ENCODE measurements at places on chromosomes 13 and 19.
A peak's percentile ranks its signal among the peaks of the same experiment; 100 is the strongest.

DNA sequence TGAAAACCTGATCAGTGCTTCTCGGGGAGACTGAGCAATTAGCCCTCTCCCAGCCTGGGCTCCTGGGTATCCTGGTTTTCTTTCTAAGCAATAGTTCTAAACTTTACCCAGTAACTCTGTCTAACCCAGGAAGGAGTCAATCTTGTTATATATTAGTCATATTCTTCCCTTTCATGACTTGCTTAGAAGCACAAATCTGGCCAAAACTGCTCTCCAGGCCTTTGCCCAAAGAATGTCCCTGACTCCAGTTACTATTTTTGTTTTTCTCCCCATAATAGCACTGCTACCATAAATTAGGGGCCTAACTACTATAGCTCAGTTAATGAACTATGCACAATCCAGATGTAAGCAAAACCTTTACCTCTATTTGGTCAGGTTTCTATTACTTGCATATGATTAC, 355.8 kb upstream of the HTR2A start:
- no peak for DNase-seq

DNA sequence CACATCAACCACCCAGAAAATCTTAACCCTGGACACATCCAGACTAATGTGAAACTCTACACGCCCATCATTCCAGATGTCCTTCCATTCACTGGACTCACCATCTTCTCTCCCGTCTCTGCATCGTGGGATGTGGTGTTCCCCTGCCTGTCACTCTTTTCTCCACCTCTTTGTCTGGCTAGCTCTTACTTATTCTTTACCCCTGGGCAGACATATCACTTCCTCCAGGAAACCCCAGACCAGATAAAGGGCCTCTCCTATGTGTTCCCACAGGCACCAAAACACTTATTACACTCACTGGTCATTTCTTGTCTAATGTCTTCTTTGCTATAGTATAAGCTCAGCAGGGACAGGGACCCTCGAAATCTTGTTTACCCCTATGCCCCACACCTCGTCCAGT, 109.3 kb upstream of the IPO5 start:
- no peak for DNase-seq

DNA sequence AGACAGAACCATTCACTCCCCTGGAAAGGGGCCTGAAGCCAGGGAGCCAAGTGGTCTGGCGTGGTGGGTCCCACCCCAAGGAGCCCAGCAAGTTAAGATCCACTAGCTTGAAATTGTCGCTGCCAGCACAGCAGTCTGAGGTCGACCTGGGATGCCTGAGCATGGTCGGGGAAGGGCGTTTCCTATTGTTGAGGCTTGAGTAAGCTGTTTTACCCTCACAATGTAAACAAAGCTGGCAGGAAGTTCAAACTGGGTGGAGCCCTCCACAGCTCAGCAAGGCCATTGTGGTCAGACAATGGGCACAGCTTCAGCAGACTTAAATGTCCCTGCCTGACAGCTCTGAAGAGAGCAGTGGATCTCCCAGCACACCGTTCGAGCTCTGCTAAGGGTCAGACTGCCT, 195.6 kb upstream of the DACH1 start:
- no peak for DNase-seq

- DNase-seq, result peak; percentile 68
Observed at GRCh38 chr13:114152831-114153371, 20.5 kb upstream of the RASA3 start.

GRCh38 chr13:113359571-113359970, 4.4 kb downstream of the GRTP1 start:
- DNase-seq, result no peak

GRCh38 chr13:77177646-77178045, 149.2 kb downstream of the MYCBP2 start:
- no peak for DNase-seq

DNA sequence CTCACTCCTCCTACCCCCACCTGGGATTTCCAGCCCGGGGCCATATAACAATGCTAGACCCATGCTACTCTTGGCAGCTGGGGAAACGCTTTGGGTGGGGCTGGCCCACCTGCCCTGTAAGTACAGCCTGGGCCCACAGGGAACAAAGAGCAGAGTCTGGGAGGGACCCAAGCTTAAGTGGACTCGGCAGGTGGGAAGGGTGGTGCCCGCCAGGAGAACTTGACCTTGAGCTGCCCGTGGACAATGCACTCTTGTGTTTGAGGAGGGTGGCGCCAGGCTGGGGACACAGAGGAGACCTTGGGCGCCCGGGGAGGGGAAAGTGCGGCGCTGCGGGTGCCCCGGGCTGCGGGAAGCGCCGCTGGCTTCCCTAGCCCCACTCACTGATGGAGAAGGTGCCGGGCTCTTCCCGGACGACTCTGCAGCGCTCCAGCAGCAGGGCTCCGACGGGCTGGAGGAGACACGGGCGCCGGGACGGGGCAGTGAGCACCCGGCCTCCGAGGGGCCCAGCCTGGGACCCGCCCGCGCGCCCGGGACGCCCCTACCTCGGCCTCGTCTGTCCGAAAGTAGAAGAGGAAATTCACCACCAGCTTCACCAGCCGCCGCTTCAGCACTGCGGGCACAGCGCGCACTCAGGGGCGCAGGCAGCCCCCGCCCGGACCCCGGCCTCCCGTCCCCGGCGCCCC, 607 bp downstream of the PLEKHJ1 start:
- no peak for DNase-seq

- no peak for DNase-seq
Observed at GRCh38 chr19:54422136-54422535, 6.9 kb downstream of the TTYH1 start.

- no peak for DNase-seq
Observed at GRCh38 chr19:12687496-12688196, at the start of gene GNG14. Gene GNG14, plus strand, starts transcription at chr19:12687998. Its CDS starts 51 bp downstream, at chr19:12688049.

- no peak for DNase-seq
Observed at GRCh38 chr13:54593504-54593903, 1564.9 kb downstream of the OLFM4 start.

DNA sequence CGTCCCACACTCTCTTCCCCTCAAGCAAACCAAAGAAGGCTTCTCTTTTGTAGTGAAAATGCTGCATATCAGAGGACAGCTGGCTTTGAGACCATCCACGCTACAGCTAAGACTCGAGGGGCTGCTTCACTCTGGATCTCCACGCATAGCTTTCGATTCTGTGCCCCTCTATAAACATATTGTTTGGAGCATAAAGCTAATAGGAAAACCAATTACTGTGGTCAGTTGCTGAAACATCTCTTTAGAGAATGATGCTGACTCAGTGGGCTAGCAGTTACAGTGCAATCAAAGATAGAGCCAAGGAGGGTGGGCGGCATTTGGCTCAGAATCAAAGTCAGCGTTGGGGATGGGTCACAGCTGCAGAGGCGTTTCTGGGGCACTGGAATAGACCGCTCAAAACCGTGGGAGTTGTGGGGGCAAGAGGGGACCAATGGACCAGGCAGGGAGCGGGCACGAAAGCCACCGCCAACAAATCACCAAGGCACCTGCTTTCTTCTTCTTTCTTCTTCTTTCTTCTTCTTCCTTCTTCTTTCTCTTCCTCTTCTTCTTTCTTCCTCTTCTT, 76.7 kb downstream of the RASL11A start:
- DNase-seq, result no peak

GRCh38 chr13:77079902-77080413, 53.0 kb upstream of the FBXL3 start:
- DNase-seq, result no peak

GRCh38 chr13:43077906-43078305, 54.5 kb downstream of the DNAJC15 start:
- DNase-seq, result no peak

GRCh38 chr13:36998624-36999041, 507 bp downstream of the ALG5 start:
- peak; percentile 72 for DNase-seq

- no peak for DNase-seq
Observed at GRCh38 chr19:14470031-14470876, 4.9 kb downstream of the PTGER1 start.

All from left forelimb (tissue), 1 donor.